ENCODE measurements at places on chromosomes 2 and 18. TPM values are rescaled to one million over a fixed set of nuclear protein-coding genes. Genes with fewer than 3 reads are reported as not detected.

Gene CHRNG
- not detected for total RNA-seq

Gene FBXO15
- total RNA-seq, result 1.5 TPM

Gene FAM124B
- not detected for total RNA-seq

Gene SCN1A
- not detected for total RNA-seq

Gene ABCG5
- total RNA-seq, result 0.66 TPM

Gene HRH4
- 0.09 TPM for total RNA-seq

Gene SERPINB10
- not detected for total RNA-seq

Gene CFAP65
- 1.3 TPM for total RNA-seq

Gene EIF4E2
- total RNA-seq, result 67.4 TPM

Gene CXCR4
- 12.4 TPM for total RNA-seq

- no peaks in the 10 kb centered on the region for H3K27me3 ChIP-seq
- H3K36me3 ChIP-seq, result peaks cover 12% of the 10 kb centered on the region
- no peak overlapping the region for H3K27ac ChIP-seq
- peaks cover 30% of the 10 kb centered on the region for H3K4me1 ChIP-seq
- peak; percentile 28 for DNase-seq
Observed at GRCh38 chr2:164717000-164717803, 95.9 kb upstream of the GRB14 start.

DNA sequence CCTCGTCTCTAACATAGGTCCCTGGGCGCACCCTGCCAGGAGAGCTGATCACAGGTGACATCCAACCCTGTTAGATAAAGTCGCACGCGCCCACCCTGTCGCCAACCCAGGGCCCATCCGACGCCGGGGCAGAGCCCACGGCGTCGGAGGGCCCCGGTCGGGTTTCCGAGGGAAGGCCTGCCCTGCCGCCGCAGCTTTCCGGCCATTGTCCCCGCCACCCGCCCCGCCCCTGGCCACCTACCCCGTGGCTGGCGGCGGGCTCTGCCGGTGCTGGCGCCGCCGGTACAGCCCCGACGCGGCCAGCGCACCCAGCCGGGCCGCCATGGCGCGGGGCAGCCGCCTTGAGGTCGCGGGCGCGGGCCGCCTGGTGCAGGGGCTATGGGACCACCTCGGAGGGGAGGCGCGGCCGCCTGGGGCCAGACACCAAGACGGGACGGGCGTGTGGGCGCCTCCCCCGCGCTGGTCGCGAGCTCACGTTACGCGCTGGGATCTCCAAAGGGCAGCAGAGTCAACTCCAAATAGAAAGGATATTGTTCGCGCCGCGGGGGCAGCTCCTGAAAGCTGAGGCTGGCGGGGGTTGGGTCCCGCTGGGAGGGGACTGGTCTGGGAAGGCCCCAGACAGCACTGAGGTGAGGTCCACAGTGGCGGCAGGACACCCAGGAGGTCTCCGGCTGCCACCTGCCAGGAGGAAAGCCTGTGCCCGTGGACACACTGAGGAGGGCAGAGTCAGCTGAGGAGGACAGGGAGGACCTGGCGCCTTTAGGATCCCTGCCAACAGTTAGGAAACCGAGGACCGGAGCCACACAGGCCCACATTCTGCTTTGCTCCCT, 11.1 kb downstream of the LIMS2 start:
- no peak for DNase-seq
- peak overlapping the region; percentile 43 for H3K4me3 ChIP-seq
- no peaks in the 10 kb centered on the region for H3K4me1 ChIP-seq
- peaks cover 77% of the 10 kb centered on the region for H3K27me3 ChIP-seq
- H3K36me3 ChIP-seq, result no peaks in the 10 kb centered on the region

- no peak overlapping the region for H3K27ac ChIP-seq
- H3K4me1 ChIP-seq, result peaks cover 20% of the 10 kb centered on the region
- DNase-seq, result no peak
- no peaks in the 10 kb centered on the region for H3K36me3 ChIP-seq
Observed at GRCh38 chr2:121150126-121150525, 134.9 kb downstream of the TFCP2L1 start.

DNA sequence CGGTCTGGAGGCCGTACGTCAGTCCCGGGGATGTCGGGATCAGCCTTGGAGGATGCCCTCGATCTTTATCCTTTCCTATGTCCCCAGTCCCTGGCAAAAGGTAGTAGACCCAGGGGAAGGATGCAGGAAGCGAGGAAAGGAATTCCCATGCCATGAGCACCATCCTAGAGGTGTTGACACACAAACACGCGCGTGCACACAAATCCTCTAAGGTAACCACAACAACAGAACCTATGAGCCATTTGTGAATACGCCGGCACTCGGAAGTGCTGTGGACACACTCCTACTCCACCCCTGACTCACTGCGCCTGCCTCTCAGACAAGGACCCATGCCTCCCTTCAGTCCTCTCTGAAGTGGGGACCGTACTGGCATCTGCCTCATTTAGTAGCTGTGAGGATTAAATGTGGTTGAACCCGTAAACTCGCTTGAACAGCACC, 11.3 kb upstream of the MLPH start:
- peaks cover 16% of the 10 kb centered on the region for H3K36me3 ChIP-seq
- H3K27me3 ChIP-seq, result peaks cover 47% of the 10 kb centered on the region
- H3K4me3 ChIP-seq, result peak overlapping the region; percentile 86
- peak; percentile 34 for DNase-seq

DNA sequence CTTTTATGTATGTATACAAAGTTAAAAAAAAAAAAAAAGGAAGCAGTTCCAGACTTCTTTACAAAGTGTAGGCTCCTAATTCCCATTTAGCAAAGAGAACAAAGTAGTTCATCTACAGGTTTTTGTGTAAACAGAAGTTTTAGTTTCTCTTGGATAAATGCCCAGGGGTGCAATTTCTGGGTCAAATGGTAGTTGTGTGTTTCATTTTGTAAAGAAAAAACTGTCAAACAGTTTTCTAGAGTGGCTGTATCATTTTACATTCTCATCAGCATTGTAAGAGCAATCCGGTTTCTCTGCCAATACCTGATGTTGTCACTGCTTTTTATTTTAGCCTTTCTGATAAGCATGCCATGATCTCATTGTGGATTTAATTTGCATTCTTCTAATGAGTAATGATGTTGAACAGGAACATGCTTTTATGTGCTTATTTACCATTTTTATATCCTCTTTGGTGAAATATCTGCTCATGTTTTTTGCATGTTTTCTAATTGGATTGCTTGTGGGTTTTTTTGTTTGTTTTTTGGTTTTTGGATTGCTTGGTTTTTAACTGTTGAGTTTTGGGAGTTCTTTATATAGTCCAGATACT, 16.6 kb upstream of the PSME4 start:
- H3K27me3 ChIP-seq, result no peaks in the 10 kb centered on the region
- no peak overlapping the region for H3K4me3 ChIP-seq
- no peaks in the 10 kb centered on the region for H3K36me3 ChIP-seq
- H3K4me1 ChIP-seq, result peaks cover 19% of the 10 kb centered on the region

DNA sequence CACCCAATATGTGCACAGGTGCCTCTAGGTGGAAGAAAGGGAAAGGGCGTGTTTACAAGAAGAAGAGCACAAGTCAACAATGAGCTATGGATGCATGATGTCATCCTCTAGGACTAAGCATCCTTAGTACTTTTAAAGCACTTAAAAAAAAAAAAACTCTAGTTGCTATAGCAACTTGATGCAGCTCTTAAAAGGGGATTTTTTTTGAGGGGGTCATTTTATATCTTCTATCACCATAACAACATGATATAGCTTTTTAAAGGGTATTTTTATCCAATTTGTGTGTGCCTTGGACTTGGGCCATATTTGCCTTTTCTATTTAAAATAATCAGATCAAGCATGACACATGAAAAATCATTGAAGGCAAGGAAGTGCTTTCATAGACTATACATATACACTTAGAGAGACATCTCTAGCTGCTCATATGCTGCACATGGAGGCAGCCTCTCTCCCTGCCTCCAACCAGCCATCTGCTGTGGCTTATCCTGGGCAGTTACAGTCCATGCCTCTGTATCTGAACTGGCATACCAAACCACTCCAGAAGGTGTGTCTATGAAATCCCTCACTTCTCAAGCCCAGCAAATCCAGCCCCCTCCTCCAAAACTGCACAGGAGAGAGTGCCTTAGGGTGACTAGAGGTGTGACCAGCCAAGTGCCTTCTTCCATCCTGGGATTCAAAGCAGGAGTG, 165.4 kb downstream of the MSH2 start:
- peaks cover 9% of the 10 kb centered on the region for H3K4me1 ChIP-seq
- H3K27ac ChIP-seq, result no peak overlapping the region
- DNase-seq, result no peak
- no peak overlapping the region for H3K4me3 ChIP-seq
- peaks cover 84% of the 10 kb centered on the region for H3K27me3 ChIP-seq

DNA sequence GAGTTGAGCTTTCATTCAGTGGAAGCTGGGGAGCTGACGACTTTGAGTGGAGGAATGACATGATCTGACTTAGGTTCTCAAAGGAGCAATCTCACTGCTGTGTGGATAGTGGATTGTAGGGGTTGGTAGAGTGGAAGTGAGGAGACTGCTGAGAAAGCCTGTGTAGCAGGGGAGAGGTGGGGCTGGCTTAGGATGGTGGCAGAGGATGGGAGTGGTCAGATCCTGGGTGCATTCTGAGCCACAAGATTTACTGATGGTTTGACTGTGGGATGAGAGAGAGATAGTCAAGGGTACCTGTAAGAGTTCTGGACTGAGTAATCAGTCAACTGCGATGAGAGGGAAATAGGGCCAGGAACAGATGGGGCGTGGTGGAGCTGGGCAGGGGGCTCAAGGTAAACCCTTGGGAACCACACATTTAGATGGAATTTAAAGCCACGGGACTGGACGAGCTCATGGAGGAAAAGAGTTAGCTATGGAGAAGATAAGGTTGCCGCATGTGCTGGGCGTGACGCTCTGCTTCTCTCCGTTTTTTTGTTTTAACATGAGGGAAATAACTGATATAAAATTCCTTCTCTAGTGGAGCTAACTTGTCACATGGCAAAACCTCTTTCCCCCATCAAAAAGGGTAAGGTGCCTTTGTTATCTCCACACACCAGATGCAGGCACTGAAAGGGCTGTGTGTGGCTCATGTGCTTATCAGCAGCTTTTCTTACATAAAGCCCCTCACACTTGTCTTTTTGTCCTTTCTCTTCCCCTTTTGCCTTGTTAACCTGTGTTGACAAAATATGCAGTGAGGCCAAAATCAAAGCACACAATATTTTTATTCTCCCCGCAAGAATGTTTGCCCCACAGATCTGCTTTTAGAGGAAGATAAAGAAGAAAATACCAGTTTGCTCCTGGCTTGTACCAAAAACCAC, 379.8 kb downstream of the TSN start:
- no peak overlapping the region for H3K4me3 ChIP-seq
- peaks cover 23% of the 10 kb centered on the region for H3K4me1 ChIP-seq
- DNase-seq, result no peak
- peaks cover 5% of the 10 kb centered on the region for H3K36me3 ChIP-seq
- H3K27me3 ChIP-seq, result no peaks in the 10 kb centered on the region
- H3K27ac ChIP-seq, result no peak overlapping the region

DNA sequence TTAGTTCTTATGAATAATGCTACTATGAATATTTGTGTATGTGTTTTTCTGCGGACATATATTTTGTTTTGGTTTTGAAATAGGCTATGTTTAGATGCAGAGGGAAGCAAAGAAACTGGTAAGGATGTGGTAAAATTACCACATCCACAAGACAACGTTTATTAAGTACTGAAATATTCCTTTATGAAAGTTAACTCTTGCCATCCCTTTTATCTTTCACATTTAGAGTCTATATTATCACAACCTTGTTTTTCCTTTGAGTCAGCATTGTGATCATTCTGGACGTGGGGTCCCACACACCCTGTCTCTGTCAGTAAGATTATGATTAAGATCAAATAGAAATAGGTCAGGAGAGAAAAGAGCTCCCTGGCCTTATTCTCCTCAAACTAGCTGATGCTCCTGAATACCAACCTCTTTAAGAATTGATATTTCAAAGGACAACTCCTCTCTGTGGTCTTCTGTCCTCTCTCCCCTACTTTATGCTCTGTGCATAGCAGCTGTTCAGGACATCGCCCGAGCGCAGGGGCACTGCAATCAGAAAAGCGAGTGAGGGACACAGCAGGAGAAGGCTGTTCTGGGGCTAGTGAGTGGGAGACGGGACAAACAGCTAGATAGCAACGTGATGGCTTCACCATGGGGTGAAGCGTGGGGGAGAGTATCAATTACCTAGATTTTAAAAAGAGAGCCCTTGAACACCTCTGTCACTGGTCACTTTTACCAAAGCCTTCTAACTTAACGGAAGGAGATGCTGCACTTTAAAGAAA, 12.2 kb downstream of the METAP1D start:
- H3K36me3 ChIP-seq, result no peaks in the 10 kb centered on the region
- no peak overlapping the region for H3K4me3 ChIP-seq
- H3K27me3 ChIP-seq, result no peaks in the 10 kb centered on the region
- H3K4me1 ChIP-seq, result no peaks in the 10 kb centered on the region
- DNase-seq, result no peak

DNA sequence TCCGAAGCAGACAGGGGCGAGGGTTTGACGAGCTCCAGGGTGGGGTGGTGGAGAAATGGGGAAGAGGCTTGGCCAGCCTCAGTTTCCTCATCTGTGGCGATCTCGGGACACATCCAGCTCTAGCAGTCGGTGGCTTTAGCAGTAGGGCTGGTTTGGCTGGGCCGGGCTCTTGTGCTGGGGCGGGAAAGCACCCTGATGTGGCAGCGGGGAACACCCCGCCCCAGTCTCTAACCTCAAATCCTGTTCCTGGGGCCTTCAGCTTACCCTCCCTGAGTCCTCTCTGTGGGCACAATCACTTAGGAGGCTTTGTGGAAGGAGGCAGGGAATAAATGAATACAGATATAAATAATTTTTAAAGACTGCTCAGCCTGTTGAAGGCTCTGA, 26.5 kb upstream of the MCFD2 start:
- peaks cover 22% of the 10 kb centered on the region for H3K36me3 ChIP-seq
- H3K4me1 ChIP-seq, result peaks cover 30% of the 10 kb centered on the region
- H3K27me3 ChIP-seq, result no peaks in the 10 kb centered on the region
- peak overlapping the region; percentile 68 for H3K27ac ChIP-seq

DNA sequence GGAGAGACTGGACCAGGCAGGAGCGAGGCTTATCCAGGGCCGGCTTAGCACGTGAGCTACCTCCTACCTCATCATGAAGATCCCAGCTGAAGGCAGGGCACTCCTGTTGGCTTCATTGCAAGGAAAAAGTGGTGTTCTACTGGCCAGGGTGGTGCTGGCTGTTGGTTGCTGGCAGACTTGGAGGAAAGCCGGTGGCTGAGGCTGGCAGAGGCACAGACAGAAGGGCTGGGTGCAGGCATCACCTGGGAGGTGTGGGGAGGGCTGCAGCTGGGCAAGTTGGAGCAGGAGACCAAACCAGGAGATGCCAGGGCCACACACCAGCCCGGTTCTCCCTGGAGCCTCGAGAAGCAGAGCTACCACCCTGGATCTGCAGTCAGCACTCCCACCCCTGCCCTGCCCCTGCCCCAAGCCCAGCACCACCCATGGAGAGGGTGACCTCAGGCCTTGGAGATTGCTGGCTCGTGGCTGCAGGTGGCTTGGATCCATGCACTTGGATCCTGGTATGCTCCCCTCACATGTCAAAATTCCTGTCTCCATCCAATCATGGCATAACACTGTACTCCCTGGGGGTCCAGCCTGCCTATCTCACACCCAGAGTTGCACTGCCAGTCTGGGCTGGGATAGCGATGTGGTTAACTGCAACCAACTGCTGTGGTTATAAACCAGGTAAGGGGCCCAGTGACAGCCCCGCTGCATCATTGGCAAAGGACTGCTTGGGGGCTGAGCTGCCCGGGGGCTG, 49.7 kb downstream of the GLI2 start:
- no peaks in the 10 kb centered on the region for H3K27me3 ChIP-seq
- H3K27ac ChIP-seq, result no peak overlapping the region
- H3K36me3 ChIP-seq, result no peaks in the 10 kb centered on the region
- no peak overlapping the region for H3K4me3 ChIP-seq
- DNase-seq, result no peak

GRCh38 chr2:48927355-48927754, 171.8 kb upstream of the LHCGR start:
- no peak overlapping the region for H3K27ac ChIP-seq
- no peak overlapping the region for H3K4me3 ChIP-seq
- no peak for DNase-seq
- H3K4me1 ChIP-seq, result no peaks in the 10 kb centered on the region

All from Calu3 (cell line).